ENCODE measurements at places on chromosomes 13 and 19.

- DNase-seq: peak; percentile 18
Measured at GRCh38 chr19:1992759-1993260, 22.7 kb downstream of the BTBD2 start.

DNA sequence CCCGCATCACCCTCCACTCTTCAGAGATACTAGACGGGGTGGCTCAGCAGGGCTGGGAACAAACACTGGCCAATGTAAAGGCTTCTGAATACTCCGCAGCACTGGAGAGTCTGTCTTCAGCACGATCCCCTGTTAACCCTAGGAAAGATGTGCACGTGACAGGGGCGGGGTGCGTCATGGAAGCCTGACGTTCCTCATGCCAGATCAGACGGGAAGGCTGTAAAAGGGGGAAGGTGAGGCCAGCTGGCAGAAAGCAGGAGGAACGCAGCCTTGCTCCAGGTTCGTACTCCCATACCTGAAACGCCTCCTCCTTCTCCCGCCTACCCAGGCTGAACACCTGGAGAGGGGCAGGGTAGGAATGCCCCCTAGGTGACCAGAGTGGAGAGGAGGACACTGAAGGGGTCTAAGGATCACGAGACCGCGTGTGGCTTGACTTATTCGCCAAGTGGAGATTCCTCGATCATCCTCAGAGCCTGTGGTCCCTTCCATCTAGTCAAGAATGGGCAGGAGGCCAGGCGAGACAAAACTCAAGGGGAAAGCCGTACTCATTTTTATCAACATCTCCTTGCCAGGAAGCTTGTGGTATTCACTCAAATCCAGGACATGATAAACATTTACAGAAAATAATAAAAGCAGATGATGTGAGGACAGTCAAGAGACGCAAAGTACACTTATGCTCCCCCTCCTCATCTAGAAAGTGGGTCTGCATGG lies 18.2 kb upstream of the FFAR2 start:
- no peak for DNase-seq

DNA sequence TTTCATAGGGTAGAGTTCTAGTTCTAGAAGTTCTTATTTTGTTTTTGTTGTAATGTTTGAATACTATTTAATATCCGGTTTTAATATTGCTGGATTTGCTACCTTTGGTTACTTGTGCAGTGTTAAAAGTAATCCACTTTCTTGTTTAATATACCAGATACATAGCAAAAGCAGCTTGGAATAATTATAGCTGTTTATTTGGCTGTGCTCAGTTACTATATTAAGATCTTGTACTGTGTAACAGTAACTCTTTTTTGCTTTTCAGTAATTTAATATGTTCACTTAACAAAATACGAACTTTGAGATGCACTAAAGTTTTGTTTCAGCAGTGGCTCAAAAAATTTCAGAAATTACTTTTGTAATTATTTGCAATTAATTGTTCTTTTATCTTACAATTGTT lies 50.9 kb downstream of the AKAP11 start:
- no peak for DNase-seq

- no peak for DNase-seq
Measured at GRCh38 chr13:80083853-80084676, 256.9 kb downstream of the SPRY2 start.

DNA sequence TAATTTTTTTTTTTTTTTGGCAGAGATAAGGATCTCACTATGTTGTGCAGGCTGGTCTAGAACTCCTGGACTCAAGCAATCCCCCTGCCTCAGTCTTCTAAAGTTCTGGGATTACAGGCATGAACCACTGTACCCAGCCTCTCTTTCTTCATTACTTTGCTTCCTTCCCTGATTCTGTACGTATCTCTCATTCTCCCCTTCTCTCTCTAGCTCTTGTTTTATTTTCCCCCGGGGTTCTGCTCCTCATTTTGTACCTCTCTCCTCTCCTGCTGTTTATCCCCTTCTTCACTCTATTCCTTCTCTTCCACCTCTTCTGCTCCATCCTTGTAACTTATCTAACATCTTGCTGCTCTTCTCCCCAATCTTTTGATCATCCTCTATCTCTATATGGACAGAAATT lies 46.5 kb downstream of the ZNF611 start:
- no peak for DNase-seq

DNA sequence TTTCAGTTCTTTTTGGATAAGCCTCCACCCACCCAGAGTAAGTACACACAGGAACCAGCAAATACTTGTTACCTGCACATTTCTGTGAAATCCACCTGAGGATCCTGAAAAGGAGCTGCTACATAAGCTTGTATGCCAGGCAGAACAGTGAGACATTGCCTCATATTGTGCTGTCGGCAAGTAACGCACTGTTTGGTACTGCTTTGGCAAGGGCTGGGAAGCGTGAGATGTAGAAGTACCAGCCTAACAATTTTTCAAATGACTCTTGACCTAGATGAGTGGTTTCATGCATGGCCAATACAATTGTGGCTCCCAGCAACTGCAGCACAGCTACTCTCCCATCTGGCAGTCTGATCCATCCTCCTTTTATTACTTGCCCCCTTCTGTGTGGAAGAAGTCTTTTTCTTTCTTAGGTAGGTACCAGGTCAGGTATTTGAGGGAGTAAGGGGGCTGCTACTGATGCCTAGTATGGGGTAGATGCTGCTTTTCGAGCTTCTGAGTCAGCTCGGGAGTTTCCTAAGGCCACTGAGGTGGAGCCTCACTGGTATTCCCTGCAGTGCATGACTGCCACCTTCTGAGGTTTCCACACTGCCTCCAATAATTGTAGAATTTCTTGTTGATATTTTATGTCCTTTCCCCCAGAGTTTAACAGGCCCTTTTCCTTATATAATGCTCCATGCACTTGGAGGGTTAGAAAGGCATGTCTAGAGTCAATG lies 52.2 kb downstream of the ZNF737 start:
- peak; percentile 1 for DNase-seq

- DNase-seq: no peak
Measured at GRCh38 chr13:37446503-37446902, 152.1 kb downstream of the POSTN start.

- DNase-seq: no peak
Measured at GRCh38 chr13:49185264-49185663, 34.9 kb upstream of the MLNR start.

GRCh38 chr19:19043881-19044280 lies 10.5 kb downstream of the ARMC6 start:
- no peak for DNase-seq

- no peak for DNase-seq
Measured at GRCh38 chr19:24071078-24071477, 15.9 kb upstream of the ZNF254 start.

- DNase-seq: no peak
Measured at GRCh38 chr13:97004096-97004876, 10.0 kb upstream of the OXGR1 start.

GRCh38 chr19:51693819-51694218 lies 689 bp downstream of the SPACA6 start:
- no peak for DNase-seq

- peak; percentile 84 for DNase-seq
Measured at GRCh38 chr19:46000491-46001246, 5.4 kb downstream of the CCDC61 start.

DNA sequence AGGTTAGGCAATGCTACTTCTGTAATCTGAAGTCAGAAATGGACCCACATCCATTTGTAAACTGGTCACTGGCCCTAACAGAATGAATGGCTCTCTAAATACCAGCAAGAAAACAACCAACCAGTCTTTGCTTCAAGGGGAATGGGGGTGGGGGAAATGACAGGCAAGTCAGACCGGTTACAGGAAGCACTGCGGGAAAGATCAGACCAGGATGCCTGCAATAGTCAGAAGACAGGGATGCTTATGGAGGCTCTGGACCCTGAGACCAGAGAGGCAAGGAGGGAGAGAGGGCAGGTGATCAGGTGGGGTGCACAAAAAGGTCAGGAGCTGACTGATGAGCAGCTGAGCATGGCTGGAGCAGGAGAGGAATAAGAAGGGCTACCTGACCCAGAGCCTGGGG lies 13.1 kb downstream of the MED26 start:
- DNase-seq: no peak

DNA sequence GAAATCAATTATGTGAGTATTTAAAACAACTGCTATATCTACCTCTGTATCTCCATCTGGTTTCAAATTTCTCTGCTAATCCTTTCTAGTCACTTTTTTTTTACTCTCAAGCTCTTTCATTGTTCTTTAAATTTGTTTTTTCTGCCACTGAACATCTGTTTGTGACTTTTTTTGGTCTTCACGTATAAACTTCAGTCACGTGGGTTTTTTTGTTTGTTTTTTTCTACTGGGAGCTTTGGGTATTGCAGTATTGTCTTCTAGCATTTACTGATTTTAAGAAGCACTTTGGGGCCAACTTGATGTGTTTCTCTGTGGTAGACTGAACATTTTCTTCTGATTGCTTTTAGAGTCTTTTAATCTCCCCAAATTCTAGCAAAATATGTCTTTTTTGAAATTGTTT lies 262.6 kb upstream of the RXFP2 start:
- no peak for DNase-seq

GRCh38 chr19:50906217-50906616 lies 5.0 kb downstream of the KLK4 start:
- no peak for DNase-seq

DNA sequence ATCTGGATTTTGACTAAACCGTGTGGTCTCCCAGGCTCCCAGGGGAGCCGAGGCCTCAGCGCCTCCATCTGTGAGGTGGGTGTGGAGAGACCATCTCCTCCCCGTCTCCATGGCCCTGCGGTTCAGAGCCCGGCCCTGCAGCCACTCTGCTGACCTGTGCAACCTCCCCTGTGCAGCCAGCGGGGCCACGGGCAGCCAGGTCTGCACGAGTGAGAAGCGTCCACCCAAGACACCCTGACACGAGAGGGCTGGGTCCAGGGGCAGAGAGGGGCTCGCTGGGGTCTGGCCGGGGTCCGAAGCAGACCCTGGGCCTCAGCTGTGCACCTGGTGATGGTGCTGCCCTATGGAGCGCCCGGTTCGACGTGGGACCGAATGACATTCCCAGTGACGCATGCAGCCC lies 10.4 kb upstream of the CACTIN start:
- DNase-seq: no peak

DNA sequence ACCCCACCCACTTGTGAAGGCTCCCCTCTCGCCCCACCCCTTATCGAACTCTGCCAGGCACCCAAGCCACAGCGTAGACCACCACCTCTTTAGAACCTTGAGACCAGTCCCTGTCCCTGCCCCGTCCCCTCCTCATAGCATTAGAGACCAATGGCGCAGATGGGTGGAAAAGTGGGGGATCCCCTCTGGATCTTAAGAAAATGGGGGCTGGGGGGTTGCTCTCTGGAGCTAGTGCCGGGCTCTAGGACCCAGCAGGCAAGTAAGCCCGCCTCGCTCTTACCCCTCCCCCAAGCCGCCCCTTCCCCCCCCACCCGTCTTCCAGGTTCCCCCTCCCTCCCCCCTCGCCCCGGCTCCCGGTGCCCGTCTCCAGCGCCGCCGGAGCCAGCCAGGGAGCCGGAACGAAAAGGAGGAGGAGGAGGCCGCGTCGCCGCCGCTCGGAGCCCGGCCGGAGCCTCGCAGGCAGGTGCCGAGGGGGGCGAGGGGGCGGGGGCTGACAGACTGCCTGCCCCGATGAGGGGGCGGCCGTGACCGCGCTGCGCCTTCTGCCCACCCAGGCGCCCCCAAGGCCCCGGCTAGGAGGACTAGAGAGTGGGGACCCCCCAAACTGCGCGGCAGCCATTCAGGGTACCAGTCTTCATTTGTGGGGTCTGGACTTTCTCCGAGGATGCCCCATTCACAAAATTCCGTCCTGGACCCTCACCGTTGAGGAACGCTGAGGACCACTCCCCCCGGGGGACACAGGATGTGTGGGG lies at the start of gene SPRED3:
Gene SPRED3 (plus strand): TSS at position 349 of the 752 bp plus-strand sequence. CDS start 1,606 bp downstream, outside the sequence.
- DNase-seq: no peak
